ENCODE measurements at places on chromosomes 1 and 21.

- no peak for DNase-seq
These were observed 11.4 kb upstream of the CFAP126 start for GRCh38 chr1:161379071-161379470.

- DNase-seq, result peak; percentile 94
These were observed 15.3 kb upstream of the FHAD1 start for GRCh38 chr1:15231714-15232201.

GRCh38 chr1:4018466-4019146 is 118.5 kb upstream of the C1orf174 start:
- DNase-seq, result no peak

GRCh38 chr21:42232176-42232825 is 13.4 kb downstream of the ABCG1 start:
- DNase-seq, result no peak

- DNase-seq, result no peak
These were observed at the start of gene CHD5 for GRCh38 chr1:6180268-6180706. Gene CHD5 (minus strand): TSS chr1:6180321. CDS start chr1:6180023, 298 bp downstream.

- no peak for DNase-seq
These were observed 10.8 kb upstream of the EYA3 start for GRCh38 chr1:28099050-28099769.

DNA sequence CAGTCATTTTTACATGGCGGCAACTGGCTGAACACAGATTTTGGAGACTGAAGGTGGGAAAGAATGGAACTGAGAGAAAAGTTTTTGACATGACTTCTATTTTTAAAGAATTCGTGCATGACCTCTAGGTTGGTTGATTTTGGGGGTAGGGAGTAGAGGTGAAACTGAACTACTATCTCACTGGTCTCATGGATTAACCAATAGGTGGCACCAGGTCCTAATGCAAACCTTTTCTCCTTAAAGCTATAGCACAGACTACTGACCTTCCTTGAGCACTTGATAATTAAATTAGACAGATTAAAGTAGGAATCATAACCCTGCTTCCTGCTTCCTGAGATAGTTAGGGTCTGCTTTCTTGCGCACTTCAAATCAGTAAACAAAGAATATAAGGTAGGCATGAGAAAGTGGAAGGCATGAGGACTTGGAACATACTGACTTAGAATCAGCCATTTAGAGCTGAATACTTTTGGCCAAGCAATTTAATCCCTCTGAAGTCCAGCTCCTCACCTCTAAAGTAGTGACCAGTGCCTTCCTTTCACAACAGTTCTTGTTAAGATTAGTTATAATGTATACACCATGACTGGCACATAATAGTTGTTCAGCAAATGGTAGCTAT is 206.0 kb downstream of the CENPF start:
- DNase-seq, result no peak

GRCh38 chr1:201745023-201745422 is 83.9 kb upstream of the IPO9 start:
- DNase-seq, result no peak

- no peak for DNase-seq
These were observed 53.6 kb downstream of the TESK2 start for GRCh38 chr1:45437323-45437722.

GRCh38 chr1:77542813-77543420 is 139.5 kb downstream of the ZZZ3 start:
- peak; percentile 8 for DNase-seq

- no peak for DNase-seq
These were observed 12.9 kb downstream of the DDX20 start for GRCh38 chr1:111768625-111769024.

DNA sequence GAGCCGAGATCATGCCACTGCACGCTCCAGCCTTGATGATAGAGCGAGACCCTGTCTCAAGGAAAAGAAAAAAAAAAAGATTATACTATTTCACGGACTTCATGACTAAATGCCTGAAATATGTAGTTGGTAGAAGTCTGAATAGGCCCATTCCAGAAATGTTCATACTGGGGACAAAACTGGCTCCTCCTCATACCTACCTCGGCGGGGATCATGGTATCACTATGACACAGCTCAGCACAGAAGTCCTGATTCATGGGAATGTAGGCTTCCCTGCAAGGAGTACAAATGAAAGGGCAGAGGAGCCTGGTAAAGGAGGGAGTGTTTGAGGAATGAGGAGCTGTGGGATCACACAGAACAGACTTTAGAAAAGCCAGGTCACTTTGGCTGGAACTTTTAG is 5.0 kb downstream of the SPATA46 start:
- no peak for DNase-seq

GRCh38 chr21:28437061-28437460 is 555.6 kb downstream of the LTN1 start:
- no peak for DNase-seq

GRCh38 chr1:21289700-21290545 is at the start of gene ECE1:
Gene ECE1 (minus strand): TSS chr1:21290463. CDS start chr1:21290414, 49 bp downstream.
- peak; percentile 56 for DNase-seq

DNA sequence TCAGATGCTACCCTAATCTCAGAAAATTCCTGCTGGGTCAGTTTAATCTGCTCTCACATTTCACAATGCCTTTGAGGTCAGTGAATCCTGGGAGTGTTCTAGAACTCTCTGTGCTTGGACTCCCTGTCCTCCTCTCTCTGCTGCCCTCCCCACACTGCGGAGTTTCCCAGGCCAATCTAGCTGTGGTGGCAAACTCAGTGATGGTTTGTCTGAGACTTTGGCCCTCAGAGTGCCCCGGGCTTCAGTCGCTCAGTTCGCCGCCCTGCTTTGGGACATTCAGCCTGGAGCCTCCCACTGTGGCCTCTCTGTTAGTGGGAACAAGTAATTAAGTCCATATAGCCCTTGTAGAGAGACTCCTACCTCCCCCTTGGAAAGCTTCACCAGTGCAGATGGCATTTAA is 7.1 kb downstream of the C1orf226 start:
- DNase-seq, result no peak

DNA sequence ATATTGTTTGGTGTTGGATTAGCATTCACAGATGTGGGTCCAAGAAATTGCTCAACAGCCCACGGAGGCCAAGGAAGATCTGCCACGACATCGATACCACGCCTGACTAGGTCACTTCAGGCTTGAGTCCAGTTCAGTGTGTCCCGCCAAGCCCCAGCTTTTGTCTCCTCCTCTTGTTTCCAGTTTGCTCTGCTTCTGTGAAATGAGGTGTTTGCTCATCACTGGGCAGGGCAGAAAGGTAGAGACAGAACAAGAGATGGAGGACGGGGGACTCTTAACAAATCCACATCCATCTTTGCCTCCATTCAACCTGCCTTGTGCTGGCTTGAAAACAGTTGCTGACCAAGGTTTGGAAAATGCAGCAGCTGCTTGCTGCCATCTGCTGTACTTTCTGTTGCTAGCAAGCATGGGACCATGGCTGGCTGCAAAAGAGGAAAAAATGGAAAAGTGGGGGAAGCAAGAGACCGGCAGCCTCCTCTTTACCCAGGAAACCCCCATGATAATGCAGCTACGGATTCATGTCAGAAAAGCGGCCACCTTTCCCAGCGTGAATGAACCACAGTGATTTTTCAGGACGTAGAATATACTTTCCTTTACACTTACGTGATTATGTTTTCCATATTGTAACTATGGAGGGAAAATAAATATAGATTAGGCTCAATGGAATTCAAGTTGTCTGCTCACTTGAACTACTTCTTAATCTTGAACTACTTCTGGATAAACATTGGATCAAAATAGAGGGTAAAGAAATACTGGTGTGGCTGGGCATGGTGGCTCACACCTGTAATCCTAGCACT is 80.2 kb upstream of the GREM2 start:
- DNase-seq, result no peak

DNA sequence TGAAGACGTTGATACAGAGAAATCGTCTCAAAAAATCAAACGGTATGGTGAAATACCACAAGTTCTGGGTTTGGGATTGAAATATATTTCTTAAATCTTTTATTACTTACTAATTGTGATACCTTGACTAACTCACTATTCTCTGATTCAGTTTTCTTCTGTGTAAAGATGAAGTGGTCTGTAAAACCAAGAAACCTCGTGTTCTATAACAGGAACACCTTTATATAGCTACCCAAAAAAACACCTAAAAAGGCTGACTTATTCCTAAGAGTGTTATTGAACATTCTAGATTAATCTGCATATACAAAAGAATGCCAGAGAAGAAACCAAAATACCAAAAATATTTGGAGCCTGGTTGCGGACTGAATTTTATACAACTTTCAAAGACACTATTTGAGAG is 721 bp downstream of the LRRIQ3 start:
- no peak for DNase-seq
